ENCODE measurements at places on chromosomes 1 and 21.

- no peak for DNase-seq
Measured at GRCh38 chr21:39915881-39916280, 48.6 kb downstream of the PCP4 start.

DNA sequence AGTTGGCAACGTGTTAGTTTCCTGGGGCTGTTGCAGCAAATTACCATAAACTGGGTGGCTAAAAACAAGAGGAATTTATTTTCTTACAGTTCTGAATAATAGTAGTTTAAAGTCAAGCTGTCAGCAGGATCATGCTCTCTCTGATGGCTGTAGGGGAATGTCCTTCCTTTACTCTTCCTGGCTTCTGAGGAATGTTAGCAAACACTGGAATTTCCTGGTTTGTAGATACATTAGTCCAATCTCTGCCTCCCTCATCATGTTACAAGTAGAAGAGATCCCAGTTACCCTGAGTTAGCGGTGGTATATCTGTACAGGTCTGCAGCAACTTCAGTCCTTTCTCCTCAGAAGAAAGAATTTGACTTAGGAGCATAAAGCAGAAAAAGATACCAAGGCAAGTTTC is 2249.1 kb downstream of the NCAM2 start:
- no peak for DNase-seq

GRCh38 chr1:61687901-61688300 is 37.0 kb downstream of the TM2D1 start:
- DNase-seq: no peak

DNA sequence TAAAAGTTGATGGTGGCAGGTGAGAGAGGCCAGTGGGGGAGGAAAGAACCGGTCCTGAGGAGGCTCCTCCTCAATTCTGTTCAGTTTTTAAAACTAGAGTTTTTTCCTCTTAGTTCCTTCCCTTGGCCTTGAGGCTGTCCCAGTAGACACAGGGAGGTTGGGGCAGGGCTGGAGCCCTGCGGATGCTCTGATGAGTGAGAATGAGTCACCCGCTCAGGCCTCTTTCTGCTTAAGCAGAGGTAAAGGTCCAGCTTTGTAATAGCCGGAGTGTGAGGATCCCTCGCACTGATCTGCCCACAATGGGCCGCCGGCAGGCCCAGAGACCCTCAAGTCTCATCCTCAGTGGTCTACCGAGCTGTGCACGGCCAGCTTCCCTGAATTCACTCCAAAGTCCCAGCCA is 49.6 kb upstream of the IRF2BP2 start:
- no peak for DNase-seq

GRCh38 chr1:25220666-25221065 is 11.6 kb downstream of the SYF2 start:
- DNase-seq: no peak

DNA sequence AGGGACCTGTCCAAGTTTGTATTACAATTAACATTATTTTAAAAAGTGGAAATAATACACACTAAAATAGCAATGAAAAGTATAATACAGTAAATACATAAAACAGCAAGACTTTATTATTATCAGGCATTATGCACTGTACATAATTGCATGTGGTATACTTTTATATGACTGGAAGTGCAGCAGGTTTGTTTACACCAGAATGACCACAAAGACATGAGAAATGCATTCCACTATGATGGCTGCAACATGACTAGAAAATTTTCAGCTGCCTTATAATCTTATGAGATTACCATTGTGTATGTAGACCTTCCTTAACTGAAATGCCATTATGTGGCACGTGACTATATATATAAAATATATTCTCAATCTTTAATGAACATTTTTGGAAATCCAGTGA is 1699.6 kb downstream of the KCNT2 start:
- DNase-seq: no peak

DNA sequence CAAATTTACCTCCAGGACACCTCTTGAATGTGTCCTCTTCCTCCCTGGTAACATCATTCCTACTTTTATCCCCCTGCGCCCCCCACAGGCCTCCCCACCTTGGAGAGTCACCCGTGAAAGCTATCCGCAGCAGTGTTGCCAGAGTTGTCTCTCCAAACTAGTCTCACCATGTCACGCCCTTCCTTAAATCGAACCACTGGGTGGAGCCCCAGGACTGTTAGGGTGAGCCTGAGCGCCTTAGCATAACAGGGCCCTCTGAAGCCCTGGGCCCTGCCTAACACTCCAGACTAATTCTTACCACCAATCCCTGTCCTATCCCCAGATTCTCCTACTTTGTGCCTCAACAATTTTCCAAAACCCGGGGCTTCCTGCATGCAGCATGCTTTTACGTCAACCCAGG is 35.0 kb downstream of the HSD3B2 start:
- DNase-seq: no peak

GRCh38 chr21:28751176-28751575 is 241.5 kb downstream of the LTN1 start:
- no peak for DNase-seq

DNA sequence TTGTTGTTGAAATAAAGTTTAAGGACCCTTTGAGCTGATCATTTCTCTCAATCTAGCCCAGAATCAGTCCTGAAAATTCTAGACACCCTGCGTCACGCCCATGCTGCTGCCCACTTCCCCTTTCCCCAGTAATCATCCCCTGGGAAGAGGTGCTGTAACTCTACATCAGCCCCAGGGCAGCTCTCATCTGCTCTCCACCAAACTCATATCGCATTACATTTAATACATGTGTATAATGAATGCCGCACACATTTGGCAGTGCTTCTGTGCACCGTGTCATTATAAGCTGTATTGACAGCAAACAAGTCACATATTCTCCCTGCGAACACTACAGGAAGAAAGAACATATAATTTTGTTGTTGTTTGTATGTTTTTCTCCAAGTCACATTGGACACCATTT is 539.7 kb upstream of the DAB1 start:
- DNase-seq: no peak

- no peak for DNase-seq
Measured at GRCh38 chr21:34129039-34129891, 55.9 kb downstream of the MRPS6 start.

DNA sequence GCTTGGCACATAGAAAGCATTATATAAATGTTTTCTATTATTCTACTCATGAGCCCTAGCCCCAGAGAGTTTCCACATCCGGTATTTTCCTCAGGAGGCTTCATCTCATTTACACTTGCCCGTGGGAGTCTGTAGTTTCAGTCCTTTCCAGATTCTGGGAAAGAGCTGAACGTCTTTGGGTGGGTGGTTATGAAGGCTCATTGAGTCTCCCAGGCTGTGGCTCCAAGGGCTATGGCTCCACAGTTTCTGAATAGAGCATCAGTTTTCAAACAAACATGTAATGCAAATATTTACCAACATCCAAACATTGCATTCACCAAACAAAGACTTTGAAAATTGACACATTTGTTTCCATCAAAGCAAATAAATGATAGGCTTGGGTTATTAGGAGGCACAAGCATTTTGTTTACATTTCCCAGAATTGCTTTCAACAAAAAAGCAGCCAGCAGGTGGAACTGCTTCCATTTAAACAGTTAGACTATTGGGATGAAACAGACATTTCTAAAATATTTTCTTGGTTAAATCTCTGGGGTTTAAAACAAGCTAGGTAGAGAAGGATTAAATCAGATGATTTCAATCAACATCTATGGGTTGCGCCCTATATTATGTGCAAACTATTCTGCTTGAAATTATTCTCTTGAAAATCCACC is 1.3 kb upstream of the LEMD1 start:
- DNase-seq: no peak

GRCh38 chr1:182829285-182829932 is 9.7 kb upstream of the DHX9 start:
- DNase-seq: no peak

- no peak for DNase-seq
Measured at GRCh38 chr1:65355031-65355712, 45.8 kb downstream of the DNAJC6 start.

DNA sequence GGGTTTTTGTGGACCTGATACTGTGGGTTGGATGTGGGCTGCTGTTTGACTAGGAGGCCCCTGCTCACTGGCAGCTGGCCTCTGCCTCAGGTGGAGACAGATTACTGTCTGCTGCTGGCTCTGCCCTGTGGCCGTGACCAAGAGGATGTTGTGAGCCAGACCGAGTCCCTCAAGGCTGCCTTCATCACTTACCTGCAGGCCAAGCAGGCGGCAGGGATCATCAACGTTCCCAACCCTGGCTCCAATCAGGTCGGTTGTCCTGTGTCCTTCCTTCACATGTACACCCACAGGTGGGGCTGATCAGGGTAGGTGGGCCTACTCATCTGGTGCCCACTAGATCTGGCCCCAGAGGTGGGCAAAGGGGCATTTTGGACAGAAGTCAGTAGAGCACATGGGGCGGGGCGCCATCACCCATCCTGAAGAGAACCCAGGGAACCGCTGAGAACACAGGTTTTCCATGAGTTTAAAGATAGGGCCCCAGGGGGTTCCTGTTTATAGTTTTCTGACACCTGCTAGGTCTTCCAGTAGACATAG is 37.2 kb downstream of the ZBTB17 start:
- DNase-seq: no peak

DNA sequence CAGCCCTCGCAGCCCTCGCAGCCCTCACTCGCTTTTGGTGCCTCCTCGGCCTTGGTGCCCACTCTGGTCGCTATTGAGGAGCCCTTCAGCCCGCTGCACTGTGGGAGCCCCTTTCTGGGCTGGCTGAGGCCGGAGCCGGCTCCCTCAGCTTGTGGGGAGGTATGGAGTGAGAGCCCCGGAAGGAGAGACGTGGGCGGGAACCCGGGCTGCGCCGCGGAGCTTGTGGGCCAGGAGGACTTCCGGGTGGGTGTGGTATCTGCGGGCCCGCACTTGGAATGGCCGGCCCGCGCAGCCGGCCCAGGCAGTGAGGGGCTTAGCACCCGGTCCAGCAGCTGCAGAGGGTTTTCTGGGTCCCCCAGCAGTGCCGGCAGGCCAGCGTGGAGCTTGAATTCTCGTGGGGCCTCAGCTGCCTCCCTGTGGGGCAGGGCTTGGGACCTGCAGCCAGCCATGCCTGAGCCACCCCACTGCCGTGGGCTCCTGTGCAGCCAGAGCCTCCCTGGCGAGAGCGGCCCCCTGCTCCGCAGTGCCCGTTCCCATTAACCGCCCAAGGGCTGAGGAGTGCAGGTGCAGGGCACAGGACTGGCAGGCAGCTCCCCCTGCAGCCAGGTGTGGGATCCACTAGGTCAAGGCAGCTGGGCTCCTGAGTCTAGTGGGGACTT is 9.9 kb upstream of the CFHR2 start:
- no peak for DNase-seq

DNA sequence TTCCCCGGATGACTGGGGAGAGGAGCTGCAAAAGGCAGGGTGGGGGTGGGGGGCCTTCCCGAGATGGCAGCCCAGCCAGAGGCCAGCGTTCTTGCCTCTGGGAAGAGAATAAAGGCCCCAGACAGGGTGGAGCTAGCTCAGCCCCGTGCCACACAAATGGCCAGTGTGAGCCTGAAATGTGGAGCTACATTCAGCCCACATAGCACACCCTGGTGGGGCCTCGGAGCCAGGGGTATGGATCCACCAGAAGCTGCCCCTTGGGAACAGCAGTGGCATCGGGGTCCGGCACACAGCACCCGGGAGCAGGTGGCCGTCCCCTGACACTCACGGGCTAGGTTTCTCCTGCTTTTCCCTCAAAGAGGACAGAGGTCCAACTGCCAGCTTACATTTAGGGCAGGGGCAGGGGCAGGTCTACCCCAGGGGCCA is 93.9 kb downstream of the PDE9A start:
- DNase-seq: no peak

DNA sequence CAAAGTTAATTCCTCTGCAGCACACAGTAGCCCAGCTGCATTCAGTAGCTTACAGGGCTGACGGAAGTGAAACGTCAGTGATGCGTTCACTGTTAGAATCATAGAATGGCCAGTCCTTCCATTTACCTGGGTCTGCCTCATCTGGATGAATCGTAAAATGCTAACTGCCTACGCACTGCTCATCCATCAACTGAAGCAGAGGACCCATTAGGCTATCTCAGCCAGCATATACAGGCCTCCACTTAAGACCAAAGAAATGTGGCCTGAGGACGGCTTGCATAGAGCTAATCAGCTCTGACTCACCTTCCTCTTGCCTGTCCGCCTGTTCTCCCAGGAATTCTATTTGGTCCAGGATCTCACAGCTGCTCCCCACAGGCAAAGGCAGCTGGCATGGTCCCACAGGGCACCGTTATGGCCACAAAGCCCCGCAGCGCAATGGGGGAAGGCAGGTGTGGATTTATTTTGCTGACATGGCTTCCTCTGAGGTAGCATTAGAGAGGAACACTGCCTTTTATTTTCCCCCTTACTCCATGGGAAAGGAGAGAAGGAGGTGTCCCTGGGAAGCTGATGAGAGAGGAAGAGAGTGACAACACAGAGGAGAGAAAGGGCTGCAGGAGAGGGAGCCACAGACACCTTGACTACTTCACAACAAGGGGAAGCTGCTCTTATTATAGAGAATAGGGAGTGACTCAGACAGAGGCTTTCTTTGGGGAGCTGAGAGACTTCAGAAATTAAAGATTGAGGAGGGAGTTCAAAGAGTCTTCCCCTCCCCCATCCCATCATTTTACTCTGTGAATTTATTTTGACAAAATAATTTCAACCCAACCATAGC is 177.6 kb downstream of the HHIPL2 start:
- no peak for DNase-seq

- no peak for DNase-seq
Measured at GRCh38 chr1:186534401-186534800, 73.5 kb upstream of the PDC start.

GRCh38 chr1:223860051-223860622 is 14.4 kb upstream of the TP53BP2 start:
- no peak for DNase-seq

DNA sequence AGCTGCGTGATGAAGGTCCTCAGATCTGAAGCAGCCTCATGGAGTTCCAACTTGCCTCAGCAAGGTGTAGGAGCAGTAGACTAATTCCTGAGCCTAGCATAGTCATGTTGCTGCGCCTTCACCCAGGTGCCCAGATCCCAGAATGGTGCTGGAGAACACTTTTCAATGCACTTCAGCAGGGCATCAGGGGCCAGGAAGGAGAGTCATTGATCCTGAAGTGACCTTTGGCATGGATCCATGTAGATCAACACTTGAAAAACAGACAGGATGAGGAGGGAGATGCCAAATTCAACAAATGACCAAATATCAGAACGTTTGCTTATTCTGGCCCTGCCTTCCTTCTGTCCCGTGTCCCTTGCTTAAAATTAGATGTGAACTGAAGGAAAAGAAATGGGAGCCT is 91.9 kb downstream of the LEPR start:
- DNase-seq: no peak
